Stimulated activated CD8-positive, alpha-beta memory T cell treated with anti-CD3 and anti-CD28 coated beads, Interleukin-4, amount 100 ng/mL, for 1 hour (primary cell): ENCODE measurements at places on chromosomes 12 and 14.

DNA sequence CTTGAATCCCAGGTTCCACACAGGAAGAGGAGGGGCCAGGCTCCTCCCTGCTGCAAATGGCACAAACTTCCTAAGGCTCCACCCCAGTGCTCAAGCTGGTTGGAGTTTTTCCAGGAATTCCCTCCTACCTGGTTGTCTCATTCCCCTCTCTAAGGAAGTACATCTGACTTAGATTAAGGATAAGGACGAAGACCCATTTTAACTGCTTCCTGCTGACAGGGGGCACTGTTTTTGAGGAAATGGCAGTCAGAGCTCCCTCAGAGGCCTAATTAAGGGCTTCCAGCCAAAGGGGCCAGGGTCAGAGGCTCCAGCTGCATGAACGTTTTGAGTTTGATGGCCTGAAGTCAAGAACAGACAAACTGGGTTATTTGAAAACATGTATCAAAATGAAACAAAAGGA, 1084.7 kb downstream of the SLC6A15 start:
- no peak for DNase-seq

GRCh38 chr12:16482726-16483125, 123.2 kb downstream of the LMO3 start:
- no peak for DNase-seq

DNA sequence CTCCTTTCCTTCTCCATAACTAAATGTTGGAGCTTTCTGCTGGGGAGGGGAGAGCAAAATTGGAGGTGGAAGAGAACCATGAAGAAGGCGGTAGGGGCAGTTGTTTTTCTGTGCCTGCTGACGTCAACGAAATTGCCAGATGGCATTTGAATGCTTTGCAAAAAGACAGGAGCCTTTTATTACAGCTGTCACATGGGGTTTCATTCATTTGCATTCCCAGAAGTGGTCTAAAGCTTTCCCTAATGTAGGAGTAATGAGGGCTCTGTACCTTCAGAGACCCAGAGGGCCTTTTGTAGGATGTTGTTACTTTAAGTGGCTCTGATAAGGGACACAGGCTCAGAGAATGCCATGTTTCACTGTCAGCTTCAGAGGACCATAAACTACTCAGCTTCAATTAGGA, 107.1 kb upstream of the SLCO1C1 start:
- DNase-seq = no peak

DNA sequence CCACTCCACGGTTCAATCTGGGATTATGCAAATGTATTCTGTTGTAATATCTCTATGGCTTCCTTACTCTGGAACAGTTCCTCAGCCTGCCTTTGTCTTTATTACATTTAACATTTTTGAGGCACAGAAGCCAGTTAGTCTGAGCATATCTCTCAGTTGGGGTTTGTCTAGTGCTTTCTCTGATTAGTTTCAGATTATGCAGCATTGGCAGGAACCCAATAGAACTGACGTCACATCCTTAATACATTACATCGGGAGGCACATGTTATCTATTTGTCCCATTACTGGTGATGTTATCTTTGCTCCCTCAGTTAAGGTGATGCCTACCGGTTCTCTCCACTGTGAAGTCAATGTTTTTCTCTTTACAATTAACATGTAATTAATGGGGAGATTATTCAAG, 62.4 kb downstream of the PPM1A start:
- DNase-seq = no peak

DNA sequence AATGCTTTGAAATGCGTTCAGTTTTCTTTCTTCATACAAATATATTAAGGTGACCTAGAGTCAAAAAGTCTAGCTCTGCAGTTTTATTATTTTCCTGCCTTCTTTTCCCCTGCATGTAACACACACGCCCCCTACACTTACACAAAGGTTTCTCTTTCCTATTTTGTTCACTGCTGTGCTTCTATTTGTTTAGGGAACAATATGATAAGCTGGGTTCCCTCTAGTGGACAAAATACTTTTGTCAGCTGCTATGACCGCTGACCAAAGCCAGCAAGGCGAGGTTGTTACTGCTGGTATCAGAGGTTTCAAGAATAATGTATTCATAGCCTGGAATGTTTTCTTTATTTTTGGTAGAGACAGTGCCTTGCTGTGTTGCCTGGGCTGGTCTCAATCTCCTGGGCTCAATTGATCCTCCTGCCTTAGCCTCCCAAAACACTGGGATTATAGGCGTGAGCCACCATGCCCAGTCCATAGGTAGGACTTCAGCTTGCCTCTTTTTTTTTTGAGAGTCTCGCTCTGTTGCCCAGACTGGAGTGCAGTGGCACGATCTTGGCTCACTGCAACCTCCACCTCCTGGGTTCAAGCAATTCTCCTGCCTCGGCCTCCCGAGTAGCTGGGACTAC, 33.4 kb downstream of the FNTB start:
- no peak for DNase-seq

GRCh38 chr12:46504494-46504893, 131.9 kb upstream of the SLC38A2 start:
- DNase-seq = no peak

DNA sequence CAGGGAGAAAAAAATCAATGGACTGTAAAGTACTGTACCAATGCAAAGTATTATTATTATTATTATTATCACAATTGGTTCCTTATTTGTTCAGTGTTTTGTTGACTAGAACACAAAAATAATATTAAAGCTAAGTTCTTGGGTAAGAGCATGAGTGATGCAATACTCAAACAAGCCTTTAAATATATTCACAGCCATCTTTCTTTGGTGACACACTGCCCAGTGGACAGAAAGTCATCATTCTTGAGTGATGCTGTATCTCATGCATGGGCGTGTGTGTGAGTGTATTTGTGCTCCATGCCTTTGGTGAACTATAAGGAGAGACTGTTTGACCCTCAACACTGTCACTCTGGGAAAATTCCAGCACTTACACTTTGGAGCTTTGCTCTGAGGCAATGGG, 93.6 kb downstream of the KCNK10 start:
- DNase-seq = no peak

GRCh38 chr12:22321638-22322037, 12.9 kb downstream of the ST8SIA1 start:
- DNase-seq = no peak

DNA sequence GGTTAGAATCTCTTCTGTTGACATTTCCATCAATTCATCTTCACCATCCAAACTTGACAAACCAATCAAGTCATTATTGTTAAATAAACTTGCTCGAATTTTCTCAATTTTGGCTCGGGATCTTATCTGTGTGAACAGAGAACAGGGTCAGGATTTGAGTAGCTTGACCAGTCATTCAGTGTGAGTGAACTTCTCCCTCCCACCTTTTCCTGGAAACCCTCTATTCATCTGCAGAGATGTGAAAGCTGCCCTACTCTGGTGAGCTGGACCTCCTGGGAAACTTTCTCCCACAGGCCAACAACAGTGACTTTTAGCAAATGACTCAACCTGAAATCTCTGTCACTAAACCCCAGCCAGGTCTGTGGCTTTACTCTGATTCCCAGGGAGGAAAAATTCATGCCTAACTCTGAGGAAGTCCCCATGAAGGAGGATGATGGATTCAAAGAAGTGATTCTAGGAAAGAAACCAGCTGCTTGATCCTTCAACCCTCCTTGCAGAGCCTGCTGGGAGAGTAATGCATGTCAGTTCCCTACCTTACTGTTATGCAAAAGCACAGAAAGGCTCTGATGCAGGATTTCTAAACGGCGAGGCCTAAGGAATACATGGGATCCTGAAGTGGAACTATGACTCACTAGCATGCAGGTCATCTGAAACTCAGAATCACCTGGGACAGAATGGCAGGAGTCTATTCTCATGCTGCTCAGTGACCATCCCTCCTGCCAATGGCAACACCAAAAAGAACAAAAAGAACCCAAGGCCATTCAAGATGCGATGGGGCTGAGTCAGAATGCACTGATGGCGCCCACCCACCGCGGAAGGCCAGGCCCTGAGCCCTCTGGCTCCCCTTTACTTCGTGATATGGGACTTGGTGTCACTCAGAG, 58.0 kb downstream of the TRAFD1 start:
- no peak for DNase-seq
